ENCODE measurements at places on chromosomes 1 and 21.

GRCh38 chr21:29256126-29256910, 42.4 kb upstream of the BACH1 start:
- no peak for DNase-seq

- DNase-seq: no peak
Observed at GRCh38 chr21:46285206-46285661, at the start of gene MCM3AP. Gene MCM3AP, minus strand, starts transcription at chr21:46285611. Its CDS starts 325 bp downstream, at chr21:46285286.

GRCh38 chr21:36125512-36126207, 9.2 kb upstream of the CBR3 start:
- peak; percentile 69 for DNase-seq

- no peak for DNase-seq
Observed at GRCh38 chr1:184520336-184520735, 133.5 kb downstream of the C1orf21 start.

GRCh38 chr1:208251911-208252835, 8.0 kb upstream of the PLXNA2 start:
- DNase-seq: no peak

GRCh38 chr1:16315437-16315836, 36.8 kb downstream of the FBXO42 start:
- no peak for DNase-seq

GRCh38 chr1:178613271-178613945, 100.5 kb downstream of the TEX35 start:
- no peak for DNase-seq

DNA sequence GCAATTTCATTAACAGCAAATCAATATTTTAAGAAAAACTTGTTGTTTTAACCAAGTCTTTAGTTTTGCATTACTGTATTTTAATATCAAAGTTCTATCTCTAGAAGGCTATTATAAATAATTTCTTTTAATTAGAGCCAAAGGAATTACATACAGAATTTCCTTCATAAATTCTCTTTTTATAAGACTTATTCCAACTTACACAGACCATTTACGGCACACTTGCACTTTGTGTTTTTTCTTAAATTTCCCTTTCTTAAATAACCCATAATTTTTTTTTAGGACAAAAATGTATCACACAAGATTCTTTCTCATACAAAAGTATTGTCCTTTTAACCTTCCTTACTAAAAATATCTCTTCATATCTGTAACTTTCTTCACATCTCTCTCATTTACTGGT, 458.5 kb upstream of the CHRM3 start:
- DNase-seq: no peak

DNA sequence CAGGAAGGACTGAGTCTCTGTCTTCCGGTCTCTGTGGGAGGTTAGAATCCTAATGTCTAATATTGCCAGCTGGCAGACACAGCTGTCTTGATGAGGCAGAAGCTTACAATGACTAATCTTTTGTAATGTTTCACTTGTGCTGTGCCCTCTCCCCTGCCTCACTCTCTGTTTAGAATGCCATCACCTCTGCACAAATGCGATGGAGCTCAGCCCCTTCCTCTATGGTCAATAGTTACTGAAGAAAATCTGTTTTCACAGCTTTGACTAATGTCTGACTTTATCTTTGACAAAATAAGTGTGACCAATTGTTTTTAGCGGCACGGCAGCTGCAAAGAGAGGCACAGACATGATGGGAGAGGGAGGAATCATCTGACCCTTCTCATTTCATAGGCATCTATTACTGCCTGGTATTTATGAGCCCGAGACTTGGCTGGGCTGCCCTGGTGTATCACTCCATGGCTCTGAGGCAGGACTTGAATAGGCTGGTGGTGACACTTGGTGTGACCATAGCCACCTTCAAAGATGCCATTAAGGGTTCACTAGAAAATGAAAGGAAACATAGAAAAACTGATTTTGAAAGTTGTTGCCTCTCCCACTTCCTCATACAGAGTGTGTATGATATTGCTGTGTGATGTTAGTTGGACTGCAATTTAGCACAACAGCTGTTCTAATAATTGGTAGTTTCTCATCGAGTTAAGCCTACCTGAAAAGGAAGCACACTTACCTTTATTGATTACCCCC, 163.2 kb upstream of the NBPF11 start:
- no peak for DNase-seq

DNA sequence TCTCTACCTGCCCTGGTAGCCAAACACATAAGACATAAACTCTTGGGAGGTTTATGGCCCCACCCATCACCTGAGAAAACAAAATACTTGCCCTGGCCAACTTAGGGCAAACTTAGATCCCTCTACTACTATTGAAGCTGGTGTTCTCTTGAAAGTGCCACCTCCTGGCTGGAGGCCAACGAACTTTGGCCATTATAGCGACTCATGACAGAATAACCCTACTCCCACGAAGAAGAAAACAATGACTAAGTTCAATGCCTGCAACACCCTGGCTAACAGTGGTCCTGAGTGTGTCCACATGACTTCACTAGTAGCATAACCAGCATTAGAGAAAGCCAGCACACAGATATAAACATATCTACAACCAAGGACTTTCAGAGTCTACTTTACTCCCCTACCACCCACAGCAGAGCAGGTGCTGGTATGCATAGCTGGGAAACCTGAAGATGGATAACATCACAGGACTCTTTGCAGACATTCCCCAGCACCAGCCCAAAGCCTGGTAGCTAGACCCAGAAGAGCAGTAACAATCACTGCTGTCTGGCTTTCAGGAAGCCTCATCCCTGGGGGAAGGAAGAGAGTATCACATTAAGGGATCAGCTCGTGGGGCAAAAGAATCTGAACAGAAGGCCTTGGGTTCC, 81.0 kb downstream of the SLC30A10 start:
- DNase-seq: no peak

DNA sequence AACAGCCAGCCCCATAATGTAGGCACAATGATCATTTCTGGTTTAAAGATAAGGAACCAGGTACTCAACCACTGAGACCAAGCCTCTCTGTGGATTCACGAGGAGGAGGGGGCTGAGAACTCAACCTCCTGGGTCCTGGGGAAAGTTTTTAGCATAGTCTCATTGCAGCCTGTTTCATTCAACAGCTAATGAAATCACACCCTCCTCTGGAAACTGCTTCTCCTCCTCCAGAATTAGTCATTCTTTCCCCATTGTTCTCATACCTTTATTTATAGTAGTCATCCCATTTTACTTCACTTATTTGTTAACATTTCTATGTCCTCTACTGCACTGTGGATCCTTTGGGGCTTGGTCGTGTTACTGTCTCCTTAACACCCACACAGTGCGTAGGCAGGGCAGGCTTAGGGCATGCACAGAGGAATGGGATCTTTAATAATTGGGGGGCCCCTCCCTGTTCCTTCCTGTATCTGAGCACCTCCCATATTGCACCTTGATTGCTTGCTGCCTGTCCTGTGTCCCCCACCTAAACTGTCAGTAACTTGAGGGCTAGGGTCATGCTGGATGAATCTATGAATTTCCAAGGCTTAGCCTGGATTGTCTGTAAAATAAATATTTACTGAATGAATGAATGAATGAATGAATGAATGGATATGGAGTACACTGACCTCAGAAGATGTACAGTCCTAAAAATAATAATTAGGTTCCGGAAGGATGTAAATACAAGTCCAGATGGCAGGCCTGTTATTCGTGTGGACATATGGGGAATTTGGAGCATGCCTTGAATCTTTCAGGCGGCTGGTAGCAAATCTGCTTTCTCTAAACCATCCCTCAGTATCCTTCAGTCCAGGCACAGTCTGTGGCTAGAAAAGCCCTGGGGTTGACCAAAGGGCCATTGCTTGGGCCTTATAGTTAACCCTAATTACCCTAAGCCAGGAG, 153.8 kb upstream of the HMGB4 start:
- no peak for DNase-seq

DNA sequence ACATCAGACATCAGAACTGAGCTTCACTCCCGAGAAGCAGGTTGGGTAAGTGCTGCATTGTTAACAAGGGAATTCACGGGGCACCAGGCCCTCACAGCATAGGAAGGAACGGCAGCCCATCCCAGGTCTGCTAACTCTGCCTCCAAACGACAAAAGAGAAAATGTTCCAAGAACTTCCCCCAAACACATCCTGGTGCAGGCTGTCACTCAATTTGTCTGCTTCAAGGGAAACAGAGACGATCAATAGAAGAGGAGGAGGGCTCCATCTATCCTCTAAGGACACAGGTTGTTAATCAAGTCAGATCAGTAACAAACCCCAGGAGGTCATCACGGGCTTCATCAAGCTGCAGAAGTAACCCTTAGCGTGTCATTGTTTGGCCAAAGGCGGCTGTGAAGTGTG, 3.5 kb upstream of the TSPEAR start:
- DNase-seq: no peak

DNA sequence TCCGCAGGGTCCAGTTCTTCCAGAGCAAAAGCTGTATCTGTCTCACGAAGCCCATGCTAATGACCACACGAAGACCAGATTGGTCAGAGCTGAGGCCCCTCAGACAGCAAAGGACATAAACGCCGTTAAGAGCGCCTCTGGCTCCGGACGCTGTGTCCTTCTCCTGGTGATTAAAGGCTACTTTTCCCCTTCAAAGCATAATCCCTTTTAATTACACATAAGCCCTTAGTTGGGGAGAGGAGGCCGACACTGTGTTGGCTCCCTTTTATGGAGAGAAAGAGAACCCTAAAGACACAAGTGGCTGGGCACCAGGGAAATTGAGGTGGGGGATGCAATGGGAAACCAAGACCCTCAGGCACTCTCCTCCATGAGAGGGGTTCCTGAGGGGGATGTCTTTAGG, at the start of gene ABCA4:
Gene ABCA4 (minus strand): TSS at position 158 of the 400 bp plus-strand sequence. CDS start 103 bp downstream, at position 55.
- no peak for DNase-seq

- no peak for DNase-seq
Observed at GRCh38 chr1:195763146-195763906, 844.9 kb downstream of the KCNT2 start.

GRCh38 chr1:162422662-162423375, 10.9 kb upstream of the SH2D1B start:
- no peak for DNase-seq

- no peak for DNase-seq
Observed at GRCh38 chr1:39926820-39927219, 25.1 kb upstream of the MYCL start.

DNA sequence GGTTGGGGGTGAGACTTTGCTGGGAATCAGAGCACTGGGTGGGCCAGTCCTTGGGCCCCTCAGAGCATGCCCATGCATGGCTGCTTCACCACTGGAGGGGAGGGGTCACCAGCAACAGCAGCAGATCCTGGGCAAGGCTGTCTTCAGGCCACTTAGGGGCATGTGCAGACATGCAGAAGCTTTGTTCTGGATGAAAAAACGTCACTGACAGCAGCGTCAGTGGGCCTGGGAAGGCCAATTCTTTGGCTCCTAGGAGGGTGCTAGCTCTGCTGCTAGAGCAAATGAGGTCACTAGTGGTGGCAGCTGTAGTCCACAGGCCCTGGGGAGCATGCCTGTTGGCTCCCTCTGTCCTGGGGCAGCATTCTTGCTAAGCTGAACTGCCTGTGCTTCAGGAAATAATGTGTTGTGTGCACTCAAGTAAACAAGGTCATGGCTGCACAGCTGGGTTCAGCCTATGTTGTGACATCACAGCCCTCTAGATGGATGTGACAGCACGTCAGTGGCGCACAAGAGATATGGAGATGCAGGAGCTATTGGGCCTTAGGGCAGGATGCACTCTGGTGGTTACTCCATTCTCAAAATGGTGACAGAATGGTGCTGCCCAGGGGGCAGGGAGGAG, 27.0 kb downstream of the ZC3H11B start:
- no peak for DNase-seq

DNA sequence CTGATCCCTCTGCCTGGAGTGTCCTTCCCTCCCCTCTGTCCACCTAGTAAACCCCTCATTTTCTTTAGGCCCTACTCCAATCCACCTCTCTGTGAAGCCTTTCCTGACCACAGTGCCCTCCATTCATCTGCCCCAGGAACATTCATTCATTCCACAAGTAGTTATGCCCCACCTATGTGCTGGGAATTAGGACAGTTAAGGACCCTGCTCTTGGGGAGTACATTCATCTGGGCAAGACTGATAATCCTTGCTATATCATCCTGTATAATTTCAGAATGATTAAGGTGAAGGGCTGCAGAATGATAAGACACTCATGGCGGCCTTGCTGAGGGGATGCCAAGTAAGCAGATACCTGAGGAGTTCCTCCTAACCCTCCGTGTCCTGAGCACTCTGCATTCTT, 10.3 kb upstream of the FAM20B start:
- DNase-seq: no peak

DNA sequence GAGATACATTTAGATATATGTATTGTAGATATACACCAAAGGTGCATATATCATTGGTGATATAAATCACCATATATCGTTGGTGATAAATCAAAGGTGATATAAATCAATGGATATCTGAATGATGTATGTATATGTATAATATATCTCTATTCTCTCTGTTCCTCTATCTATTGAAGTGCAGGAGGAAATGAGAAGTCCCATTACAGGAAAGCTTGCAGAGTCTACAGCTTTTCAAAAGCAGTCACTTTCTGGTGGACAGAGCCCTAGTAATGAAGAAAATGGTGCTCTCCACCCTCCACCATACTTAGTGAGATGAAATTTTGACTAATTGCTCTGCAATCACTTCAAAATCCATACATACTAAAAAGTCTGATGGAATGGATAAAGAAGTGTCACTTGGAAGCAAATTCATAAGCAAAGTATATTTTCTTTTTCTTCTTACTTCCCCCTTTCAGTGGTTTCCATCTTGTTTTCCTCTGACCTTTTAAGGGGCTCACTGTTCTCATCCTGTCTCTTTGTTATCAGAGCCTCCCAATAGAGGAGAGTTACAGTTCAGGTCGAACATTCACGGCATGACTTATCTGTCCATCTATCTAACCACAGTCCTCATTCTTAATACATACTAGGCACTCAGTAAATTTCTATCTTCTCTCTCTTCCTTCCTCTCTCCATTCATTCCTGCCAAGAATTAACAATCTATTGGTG, 227.2 kb downstream of the KCNJ6 start:
- no peak for DNase-seq

DNA sequence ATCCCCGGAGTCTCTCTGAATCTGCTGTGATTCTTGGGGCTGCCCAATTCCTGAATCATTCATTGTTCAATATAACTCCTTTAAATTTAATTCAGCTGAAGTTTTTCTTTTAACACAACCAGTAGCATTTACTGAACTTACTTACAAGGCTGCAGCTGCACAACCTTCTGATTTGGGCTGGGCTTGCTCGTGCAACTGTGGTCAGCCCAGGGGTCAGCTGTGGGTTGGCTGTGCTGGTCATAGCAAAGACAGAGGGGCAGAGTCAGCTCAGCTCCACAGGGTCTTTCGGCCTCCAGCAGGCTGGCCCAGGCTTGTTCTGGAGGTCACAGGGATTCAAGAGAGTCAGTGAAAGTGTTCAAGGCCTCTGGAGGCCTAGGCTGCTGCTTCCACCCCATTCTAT, 186.1 kb downstream of the MATN1 start:
- DNase-seq: no peak

GRCh38 chr1:240117930-240118329, 26.2 kb downstream of the FMN2 start:
- no peak for DNase-seq

DNA sequence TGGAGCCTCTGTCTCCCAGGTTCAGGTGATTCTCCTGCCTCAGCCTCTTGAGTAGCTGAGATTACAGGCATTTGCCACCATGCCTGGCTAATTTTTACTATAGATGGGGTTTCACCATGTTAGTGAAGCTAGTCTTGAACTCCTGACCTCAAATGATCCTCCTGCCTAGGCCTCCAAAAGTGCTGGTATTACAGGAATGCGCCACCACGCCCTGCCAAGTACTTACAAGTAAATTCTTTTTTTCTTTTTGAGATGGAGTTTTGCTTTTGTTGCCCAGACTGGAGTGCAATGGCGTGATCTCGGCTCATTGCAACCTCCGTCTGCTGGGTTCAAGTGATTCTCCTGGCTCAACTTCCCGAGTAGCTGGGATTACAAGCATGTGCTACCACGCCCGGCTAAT, 42.5 kb downstream of the RPRD2 start:
- no peak for DNase-seq
